ENCODE measurements at places on chromosomes 12 and 14.

DNA sequence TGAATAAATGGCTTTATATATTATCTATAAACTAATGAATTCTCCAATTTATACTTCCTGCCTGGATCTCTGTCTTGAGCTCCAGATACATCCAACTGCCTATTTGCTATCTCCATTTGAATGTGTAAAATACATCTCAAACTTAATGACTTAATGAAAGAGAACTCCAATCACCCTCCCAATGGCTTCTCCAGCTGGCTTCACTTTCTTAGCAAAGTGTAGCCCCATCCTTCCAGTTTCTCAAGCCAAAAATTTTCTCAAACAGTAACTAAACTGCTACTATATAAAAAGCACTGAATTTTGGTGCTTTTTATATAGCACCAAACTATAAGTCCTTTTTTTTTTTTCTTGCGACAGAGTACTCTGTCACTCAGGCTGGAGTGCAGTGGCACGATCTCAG is 2.6 kb downstream of the CRY1 start:
- no peak for DNase-seq

DNA sequence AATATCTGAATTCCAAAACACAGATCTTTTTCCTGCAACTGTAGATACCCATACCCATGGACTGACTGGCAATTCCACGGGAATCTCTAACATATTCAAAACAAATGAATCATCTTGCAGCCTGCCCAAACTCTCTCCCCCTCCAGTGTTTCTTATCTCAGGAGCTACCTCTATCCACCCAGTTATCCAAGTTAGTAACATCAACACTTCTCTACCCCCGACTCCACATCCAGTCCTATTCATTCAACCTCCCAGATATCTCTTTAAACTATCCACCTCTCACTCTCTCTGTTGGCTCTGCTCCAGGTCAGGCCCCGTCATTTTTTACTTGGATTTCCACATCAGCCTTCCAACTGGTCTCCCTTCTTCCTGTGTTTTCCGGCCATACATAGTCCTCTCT is 6.7 kb upstream of the KCNH5 start:
- DNase-seq, result no peak

GRCh38 chr14:64581363-64581762 is 31.6 kb downstream of the PPP1R36 start:
- no peak for DNase-seq

DNA sequence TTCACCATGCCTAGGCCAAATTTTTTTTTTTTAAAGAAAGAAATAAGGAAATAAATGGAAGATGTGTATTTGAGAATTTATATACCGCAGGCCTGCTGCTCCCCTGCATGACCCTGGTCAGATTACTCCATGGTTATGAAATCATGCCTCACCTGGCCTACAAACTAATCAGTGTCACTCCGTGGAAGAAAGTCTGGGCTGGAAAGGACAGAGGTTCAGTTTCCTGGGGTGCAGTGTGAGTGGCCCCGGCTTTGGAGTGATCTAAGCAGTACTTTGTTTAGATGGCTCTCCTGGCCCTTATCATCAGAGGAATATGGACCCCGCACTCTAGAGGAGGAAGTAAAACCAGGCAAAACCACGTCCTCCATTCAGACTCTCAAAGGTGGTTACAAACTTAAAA is 9.6 kb downstream of the APOBEC1 start:
- DNase-seq, result no peak

DNA sequence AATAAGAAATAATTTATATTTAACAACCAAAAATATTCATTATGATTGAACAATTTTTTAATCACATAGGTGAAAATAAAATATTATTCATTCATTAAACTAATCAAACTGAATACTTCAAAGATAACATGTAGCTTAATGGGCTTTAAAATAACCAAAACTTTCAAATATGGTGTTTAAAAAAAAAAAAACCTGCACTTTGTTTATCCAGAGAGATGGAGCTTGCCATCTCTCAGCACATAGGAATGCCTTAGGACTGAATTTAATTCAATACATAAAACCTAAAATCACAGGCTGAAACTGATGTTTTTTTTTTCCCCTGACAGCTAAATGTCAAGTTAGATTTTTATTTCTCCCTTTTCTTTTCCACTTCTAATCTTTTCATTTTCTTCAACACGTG is 14.4 kb upstream of the CCER1 start:
- no peak for DNase-seq

- DNase-seq, result no peak
These were observed 5.2 kb upstream of the ATG14 start for GRCh38 chr14:55416866-55417265.

GRCh38 chr12:97764700-97765099 is 302.1 kb downstream of the RMST start:
- DNase-seq, result no peak

DNA sequence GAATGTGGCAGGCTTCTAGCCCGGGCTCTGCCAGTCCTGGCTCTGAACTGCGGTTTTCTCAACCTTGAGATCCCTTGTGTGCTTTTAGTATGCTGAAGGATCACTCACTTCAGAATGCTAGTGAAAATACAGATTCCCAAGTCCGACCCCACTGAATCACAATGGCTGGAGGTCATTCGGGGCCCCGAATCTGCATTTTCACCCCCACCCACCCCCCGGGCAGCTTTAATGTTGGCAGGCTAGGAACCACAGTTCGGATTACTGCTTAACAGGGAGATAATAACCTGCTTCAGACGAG is 573 bp upstream of the SUSD6 start:
- no peak for DNase-seq

DNA sequence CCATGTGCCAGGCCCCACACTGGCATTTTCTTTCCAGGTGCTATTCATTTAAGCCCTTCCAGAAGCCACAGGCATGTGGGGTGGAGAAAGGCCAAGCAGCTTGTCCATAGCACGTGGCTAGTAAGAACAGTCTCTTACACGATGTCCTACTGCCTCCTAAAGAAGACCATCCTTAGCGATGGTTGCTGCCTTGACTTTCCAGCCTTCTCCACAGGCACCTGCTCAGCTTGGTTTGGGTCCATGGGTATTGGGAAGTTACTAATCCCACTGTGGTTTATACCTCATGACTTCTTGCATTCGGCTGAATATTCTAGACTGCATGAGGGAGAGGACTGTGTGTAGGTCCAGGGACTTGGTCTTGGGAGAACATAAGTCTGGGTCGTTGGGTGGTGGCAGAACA is 49.2 kb downstream of the NINJ2 start:
- DNase-seq, result no peak

Data from activated CD8-positive, alpha-beta memory T cell treated with anti-CD3 and anti-CD28 coated beads for 24 hours (primary cell).